Globus pallidus (tissue), 1 donor: ENCODE measurements at places on chromosomes 6 and 20.

- no peak for DNase-seq
These were observed 395.9 kb downstream of the PREX1 start for GRCh38 chr20:48431653-48432493.

- no peak for DNase-seq
These were observed 114.4 kb downstream of the SOD2 start for GRCh38 chr6:159578629-159579028.

- no peak for DNase-seq
These were observed 42.4 kb downstream of the DHX35 start for GRCh38 chr20:39004508-39004907.

DNA sequence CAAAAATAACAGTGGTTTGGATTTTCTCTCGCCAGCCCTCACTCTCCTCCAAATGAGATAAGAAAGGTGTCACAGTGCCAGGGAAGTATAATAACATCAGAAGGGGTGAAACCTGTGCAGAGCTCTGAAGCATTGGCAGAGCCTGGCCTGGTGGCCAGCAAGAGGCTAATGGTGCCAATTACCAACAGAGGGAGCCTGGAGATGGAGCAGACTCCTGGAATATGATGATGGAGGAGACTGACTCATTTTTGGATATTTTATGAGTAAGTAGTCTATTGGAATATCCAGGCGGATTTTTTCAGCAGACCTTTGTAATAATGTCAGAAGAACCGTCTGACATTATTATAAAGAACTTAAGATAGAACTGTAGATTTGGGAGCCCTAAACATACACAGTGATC is 442.6 kb upstream of the MARCKS start:
- DNase-seq: peak; percentile 41

DNA sequence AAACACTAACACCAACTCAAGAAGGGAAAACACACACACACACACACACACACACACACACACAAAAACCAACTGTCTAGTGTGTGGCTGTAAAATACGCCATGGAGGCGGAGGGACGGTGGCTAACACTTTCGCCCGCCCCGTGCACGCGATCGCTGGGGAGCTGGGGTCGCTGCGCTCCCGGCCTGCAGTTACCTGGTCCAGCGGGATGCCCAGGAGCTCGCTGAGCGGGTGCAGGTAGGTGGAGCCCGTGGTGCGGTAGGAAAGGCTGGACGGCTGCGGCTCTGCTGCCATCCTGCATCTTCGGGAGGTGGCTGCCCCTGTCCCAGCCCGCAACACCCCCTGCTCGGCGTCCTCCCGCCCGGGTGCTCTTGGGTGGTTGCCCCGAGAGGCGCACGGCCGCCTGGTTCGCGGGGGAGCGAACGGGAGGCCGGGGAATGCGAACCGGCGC is 303 bp downstream of the MBOAT1 start:
- no peak for DNase-seq
